ENCODE measurements at places on chromosomes 5 and 9.

DNA sequence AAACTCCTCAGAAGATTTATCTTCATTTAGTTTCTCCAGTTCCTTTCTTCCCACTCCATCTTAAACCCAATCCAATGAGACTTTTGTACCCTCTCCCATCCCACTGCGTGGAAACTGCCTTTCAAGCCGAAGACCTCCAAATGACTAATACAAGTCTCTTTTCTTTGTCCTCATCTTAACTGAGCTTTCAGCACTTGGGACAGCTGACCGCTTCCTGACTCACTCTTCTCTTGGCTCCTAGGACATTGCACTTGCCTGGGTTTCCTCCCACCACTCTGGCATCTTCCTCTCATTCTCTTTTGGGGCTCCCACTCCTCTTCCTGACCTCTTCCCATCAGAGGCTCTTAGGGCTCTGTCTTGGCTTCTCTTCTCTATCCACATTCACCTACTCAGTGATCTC is 243.7 kb downstream of the HSPA4 start:
- DNase-seq: no peak

DNA sequence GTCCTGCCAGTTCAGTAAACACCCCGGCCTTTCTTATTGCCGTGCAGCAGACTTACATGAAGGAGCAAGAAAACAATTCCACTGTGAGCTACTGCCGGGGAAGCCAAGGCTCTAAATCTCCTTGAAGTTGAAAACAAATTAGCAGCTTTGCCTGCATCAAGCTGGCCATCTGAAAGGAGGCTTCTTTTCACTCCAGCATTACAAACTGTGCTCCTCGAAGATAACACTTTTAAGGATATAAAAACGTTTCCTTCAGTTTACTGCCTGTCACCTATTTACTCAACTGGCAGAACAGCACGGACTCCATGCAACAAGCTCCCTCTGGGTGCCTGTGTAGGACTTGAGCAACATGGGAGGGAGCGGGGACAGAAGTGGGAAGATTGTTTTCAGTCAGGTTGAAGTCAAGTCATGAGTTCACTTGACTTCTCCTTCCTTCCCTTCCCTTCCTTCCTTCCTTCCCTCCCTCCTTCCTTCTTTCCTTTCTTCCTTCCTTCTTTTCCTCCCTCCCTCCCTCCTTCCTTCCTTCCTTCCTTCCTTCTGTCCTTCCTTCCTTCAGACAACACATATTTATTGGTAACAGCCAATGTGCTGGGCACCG is 67.4 kb downstream of the ZNF608 start:
- no peak for DNase-seq

GRCh38 chr9:85569988-85570387 is 171.8 kb downstream of the AGTPBP1 start:
- DNase-seq: no peak

DNA sequence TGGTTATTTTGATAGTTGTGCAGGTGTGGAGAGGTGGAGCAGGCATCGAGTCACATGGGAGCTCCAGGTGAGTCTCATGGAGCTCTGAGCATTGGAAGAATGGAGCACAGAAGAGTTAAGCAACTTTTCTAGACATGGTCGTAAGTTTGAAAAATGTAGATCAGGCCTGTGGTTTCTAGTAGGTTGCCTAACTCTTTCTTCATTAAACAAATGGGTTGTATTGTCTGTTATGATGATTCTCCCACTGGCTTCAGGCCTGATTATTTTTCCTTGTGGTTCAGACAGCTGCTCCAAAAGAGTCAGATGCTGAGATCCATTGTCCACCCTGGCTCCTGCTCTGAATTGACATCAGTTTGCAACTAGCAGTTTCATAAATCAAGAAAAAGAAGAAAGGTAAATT is 80.3 kb upstream of the RPS23 start:
- DNase-seq: no peak

- DNase-seq: no peak
Observed at GRCh38 chr5:34791761-34792244, 47.2 kb upstream of the TTC23L start.

DNA sequence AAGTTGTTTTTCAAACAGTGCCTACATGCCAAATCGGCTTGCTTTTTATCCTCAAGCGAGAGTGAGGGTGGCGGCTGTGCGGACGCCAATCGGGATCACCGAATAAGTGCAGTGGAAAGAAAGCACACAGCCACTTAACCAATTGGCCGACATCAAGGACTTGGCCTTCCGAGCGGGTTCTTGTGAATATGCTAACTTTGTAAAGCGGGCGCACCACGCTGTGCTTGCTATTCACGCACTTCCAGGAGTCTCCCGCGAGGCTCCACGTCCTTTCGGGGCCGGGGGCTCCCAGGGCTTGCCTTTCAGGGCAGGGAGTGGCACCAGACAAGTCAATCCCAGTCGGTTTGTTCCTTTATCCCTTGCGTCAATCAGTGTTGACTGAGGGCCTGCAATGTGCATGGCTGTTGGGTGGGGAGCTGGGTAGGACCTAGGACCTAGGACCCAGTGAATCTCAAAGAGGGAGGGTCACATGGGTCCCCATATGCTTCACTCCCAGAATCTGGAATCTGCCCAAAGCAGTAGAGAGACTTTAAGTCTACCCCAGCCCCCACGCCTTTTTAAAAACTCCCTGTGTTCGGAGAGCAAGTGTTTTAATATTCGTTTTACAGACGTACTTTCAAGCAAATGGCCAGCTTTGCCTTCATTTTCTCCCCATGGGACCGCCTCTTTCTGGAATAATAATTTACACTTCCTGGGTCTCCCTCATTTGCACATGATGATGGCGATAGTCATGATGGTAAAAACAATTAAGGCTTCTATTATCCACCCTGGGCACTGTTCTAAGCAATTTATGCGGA is 2.0 kb upstream of the GCNT4 start:
- DNase-seq: no peak
